ENCODE measurements at places on chromosomes 6 and 20. TPM values are rescaled to one million over a fixed set of nuclear protein-coding genes. Genes with fewer than 3 reads are reported as not detected.

Gene PBOV1
- not detected for total RNA-seq

Gene UNC5CL
- total RNA-seq: 7.9 TPM

Gene MUC21
- not detected for total RNA-seq

DNA sequence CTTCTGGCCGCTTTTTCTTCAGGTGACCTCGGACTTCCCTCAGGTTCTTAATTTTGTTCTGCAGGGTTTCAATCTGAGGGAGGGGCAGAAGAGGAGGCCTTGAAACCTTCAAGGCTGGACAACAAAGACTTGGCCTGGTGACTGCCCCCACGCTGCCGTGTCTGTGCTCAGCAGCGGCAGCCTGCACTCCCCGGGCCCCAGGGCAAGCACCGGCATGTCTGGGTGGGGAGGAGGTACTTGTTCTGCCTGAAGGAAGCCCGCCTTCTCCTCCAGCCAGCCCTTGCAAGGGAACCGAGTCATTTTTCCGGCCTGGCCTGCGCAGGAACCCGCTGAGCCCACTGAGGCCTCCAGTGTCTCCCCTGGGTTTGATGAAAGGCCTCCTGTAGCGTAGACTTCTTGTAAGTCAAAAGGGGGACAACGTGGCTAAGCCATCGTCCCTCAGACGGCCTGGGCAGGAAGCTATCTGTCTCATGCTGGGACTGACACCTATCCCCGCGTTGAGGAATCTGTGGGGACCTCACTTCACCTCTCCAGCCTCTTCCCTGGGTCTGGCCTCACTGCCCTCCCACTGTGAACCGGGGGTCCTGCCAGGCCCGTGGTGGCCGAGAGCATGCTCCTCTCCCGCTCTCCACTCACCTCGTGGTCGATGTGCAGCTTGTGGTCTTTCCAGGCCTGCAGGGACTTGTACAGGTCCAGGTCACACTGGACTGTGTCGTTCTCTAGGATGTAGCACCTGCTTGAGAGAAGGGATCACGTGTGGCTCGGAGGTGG lies 119.9 kb downstream of the SULF2 start:
- DNase-seq: no peak

GRCh38 chr6:134517145-134517658 lies 199.3 kb upstream of the SGK1 start:
- DNase-seq: no peak

- no peak for DNase-seq
These were observed 17.6 kb downstream of the GABRR1 start for GRCh38 chr6:89199579-89199978.

- no peak for DNase-seq
These were observed 97.2 kb downstream of the HDGFL1 start for GRCh38 chr6:22666586-22666985.

GRCh38 chr20:46770330-46771194 lies 61.1 kb downstream of the SLC2A10 start:
- DNase-seq: no peak

GRCh38 chr6:46129291-46129628 lies 529 bp upstream of the ENPP4 start:
- no peak for DNase-seq

- DNase-seq: no peak
These were observed 66.6 kb downstream of the PRND start for GRCh38 chr20:4788314-4788713.

GRCh38 chr6:163405412-163406309 lies 8.9 kb upstream of the QKI start:
- no peak for DNase-seq

GRCh38 chr6:122014961-122015360 lies 384.5 kb upstream of the HSF2 start:
- DNase-seq: no peak

- no peak for DNase-seq
These were observed 81.6 kb downstream of the OLIG3 start for GRCh38 chr6:137412562-137412961.

DNA sequence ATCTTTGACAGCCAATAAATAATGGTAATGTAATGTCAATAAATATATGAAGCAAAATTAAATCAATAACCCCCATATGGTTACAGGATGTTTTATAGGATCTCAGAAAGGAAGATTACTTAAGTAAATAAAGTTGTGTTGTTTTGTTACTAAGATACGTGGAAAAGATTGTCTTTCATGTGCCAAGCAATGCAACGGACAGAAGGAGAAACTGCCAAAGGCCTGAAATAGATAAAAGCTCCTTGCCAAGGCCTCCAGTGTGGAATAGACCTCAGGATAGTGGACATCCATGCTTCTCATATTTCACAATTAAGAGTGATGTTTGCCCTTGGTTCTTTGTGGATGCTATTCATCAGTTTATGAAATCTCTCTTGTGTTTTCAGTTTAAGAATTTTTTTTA lies 16.4 kb upstream of the FNDC1 start:
- DNase-seq: no peak

GRCh38 chr6:98641949-98642719 lies 192.2 kb upstream of the POU3F2 start:
- no peak for DNase-seq

DNA sequence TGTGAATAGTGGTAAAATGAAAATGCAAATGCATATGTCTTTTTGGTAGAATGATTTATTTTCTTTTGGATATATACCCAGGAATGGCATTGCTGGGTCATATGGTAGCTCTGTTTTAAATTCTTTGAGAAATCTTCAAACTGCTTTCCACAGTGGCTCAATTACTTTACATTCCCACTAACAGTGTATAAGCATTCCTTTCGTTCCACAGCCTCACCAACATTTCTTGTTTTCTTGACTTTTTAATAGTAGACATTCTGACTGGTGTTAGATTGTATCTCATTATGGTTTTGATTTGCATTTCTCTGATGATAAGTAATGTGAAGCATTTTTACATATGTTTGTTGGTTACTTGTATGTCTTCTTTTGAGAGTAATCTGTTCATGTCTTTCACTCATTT lies 144.0 kb downstream of the SIM1 start:
- no peak for DNase-seq

DNA sequence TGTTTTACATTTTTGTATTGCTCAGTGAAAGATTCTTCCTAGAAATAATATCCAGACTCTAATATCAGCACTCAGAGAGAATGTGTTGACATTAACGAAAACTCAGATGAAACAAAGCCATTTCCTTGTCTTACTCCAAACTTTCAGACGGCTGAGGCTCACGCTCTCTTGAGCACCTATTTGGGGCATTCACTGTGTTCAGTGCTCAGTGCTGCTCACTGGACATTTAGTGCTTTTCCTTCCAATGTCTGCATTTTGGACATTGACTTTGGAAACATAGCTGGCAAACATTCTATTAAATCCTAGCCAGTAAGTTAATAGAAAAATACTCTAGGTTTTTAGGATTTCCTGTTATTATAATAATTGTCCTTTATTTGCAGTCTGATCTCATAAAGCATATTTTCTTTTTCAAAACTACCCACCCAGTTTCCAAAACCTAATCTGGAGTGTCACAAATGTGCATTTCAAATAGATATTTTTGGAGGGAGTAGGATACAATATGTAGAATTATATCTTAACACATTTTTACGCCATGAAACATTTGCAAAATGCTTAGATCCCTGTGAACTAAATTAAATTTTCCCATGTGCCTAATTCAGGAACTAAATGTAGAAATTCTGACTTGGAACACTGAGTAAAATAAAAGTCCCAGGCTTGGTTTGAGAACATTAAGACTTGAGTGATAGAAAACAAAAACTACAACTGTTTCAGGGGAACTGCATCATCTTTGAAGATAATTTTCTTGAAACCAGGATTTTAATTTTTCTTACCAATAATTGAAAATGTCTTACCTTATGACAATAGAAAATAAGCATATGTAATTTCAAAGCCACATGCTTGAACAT lies 91.7 kb upstream of the B3GAT2 start:
- no peak for DNase-seq

All from thoracic aorta (tissue), 2 donors.